Inflammatory macrophage treated with lipopolysaccharide for 1 hour (primary cell): ENCODE measurements at places on chromosomes 6 and 20.

GRCh38 chr6:42618686-42619085, 54.9 kb downstream of the UBR2 start:
- DNase-seq = no peak

DNA sequence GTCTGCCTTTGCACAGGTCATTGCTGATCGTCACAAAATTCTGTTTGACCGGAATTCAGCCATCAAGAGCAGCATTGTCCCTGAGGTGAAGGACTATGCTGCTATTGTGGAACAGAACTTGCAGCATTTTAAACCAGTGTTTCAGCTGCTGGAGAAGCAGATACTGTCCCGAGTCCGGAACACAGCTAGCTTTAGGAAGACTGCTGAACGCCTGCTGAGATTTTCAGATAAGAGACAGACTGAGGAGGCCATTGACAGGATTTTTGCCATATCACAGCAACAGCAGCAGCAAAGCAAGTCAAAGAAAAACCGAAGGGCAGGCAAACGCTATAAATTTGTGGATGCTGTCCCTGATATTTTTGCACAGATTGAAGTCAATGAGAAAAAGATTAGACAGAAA, 24.6 kb upstream of the CALHM6 start:
- no peak for DNase-seq

GRCh38 chr20:10800288-10800687, 126.5 kb upstream of the JAG1 start:
- no peak for DNase-seq

DNA sequence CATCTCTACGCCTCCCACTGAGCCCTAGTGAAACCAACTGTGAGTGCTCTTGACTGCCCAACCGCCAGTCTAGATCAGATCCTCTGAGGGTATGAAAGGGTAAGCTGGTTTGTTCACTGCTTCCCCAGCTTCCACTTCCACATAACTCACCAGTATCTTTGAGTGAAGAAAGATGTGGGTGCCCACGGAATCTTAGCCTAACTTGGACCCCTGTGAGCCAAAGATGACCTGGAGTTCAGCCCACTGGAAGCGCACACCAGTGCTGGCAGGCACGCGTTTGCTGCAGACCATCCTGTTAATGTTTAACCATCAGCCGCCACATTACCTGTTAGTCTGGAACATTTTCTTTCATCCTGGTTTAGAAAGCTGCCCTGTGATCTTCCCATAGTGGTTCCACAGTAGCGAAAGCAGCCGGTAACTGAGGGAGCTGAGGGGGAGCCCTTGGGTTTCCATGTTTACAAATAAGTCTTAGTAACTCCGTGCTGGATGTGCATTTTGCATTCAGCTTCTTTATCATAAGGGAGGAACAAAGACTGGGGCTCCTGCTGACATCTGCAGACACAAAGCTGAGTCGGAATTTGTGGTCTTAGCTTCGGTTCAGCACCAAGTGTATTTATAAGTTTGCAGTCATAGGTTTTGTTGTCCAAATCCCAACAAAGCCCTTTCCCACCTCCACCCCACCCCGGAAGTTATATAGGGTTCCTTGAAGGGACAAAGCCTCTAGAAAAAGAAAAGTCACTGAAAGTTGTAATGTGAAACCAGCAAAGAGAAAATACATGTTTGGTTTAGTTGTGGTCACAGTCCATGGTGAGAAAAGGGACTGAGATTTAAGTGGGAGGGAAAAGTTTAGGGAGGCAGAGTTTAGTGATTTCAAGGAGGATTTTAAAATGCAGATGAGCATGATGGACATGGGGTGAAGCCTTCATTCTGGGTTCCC, 71.0 kb downstream of the SSR1 start:
- no peak for DNase-seq

DNA sequence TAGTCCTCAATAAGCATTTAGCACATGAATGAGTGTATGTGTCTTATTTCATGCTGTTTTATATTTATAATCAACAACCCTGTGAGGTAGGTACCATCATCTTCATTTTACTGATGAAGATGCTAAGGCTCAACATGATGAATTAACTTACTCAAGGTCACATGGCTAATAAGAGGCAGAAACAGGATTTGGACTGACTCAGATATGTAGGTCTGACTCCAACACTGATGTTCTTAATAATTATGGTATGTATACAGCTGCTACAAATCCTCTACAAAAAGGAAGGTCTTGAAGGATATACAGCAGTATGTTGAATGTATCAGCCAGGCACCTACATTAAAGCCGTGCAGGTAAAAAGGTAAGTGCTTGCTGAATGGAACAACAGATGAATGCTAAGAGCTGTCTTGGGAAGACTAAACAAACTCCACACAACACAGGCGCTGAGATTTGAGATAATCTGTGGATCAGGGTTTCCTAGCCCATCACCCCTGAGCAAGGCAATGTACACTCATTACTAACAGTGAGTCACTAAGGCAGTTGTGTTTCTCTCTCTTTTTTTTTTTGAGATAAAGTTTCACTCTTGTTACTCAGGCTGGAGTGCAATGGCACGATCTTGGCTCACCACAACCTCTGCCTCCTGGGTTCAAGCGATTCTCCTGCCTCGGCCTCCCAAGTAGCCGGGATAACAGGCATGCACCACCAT, 31.9 kb downstream of the TTI1 start:
- no peak for DNase-seq

DNA sequence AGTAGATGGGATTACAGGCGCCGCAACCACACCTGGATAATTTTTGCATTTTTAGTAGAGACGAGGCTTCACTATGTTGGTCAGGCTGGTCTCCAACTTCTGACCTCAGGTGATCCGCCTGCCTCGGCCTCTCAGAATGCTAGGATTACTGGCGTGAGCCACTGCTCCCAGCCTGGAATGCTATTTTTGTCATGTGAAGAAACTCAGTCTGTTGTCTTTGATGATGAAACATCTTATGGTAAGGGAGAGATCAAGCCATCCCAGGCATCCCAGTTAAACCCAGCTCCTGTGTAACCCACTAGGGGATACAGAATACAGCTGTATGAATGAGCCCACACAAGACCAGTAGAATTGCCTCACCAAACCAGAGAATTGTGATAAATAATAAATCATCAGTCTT, 83.6 kb upstream of the RBM24 start:
- no peak for DNase-seq

GRCh38 chr6:170042596-170043118, 248.2 kb downstream of the DLL1 start:
- no peak for DNase-seq

DNA sequence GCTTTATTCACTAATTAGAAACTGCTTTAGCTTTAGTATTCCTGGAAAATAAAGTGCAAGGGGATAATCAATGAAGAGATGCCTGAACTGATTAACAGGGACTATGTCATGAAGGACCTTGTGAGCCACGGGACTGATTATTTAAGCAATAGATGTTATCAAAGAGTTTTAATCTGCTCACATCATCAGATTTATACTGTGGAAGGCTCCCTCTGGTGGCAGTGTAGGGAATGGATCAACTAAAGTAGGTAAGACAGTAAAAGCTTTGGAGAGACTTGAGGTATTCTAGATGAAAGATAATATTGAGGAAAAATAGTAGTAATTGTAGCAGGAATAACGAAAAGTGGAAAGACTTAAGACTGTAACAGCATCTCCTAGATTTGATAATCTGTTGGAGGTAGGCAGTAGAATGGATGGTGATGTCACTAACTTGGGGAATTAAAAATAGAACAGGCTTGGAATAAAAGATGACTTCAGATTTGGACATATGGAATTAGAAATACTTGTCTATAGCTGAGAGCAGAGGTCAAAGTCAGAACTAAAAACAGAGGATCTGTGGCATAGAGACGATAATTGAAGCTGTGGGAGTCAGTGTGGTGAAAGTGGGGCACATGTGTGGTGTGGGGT, 80.3 kb upstream of the HTR1E start:
- peak; percentile 52 for DNase-seq

DNA sequence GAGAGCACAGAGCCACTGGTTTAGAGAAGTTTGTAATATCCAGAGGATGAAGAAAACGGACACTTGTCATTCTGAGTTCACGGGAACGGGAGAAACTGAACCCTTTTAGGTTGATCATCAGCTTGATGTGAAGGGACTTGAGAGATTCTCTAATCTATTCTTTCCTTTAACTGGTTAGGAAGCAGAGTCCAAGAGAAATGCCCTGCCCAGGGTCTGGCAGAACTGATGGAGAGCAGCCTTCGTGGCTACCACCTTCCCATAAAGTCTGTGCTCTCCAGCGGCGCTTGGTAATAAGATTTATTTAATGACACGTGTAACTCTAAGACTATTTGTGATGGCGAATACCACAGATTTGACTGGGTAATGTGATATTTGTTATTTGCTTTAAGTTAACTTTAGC, 36.0 kb downstream of the E2F3 start:
- DNase-seq = no peak

DNA sequence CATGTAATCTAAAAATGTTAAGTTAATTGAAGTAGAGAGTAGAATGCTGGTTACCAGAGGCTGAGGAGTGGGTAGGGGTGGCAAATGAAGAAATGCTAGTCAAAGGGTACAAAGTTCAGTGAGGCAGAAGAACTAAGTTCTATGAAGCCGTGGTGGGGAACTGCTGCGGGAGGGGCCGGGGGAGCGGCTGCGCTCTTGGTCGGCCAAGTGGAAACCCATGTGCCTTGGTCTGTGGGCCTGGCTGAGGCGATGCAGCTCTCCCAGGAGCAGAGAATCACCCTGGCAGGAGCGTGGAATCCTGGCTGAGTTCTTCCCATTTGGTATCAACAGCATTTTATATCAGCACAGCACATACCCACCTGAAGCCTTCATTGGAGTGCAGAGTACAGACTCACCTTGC, 22.3 kb downstream of the TTLL2 start:
- DNase-seq = no peak

DNA sequence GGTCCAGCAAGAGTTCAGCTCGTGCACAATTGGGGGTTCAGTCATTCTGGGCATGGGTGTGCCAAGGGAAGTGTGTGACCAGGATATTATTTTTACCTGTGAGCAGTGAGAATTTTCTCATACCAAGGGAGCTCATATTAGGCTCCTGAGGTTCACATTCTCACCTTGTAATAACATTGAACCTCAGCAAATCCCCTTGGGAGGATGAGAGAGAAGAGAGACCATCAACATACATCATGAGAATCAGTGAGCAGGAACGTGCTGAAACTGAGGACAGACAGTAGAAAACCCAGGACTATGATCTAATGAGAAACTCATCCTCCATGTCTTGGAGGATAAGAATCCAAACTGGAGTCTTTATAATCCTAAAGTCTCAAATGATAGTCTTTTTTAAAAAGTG, 33.4 kb upstream of the XRN2 start:
- no peak for DNase-seq

GRCh38 chr6:142088858-142089216, 43.9 kb upstream of the GJE1 start:
- no peak for DNase-seq

DNA sequence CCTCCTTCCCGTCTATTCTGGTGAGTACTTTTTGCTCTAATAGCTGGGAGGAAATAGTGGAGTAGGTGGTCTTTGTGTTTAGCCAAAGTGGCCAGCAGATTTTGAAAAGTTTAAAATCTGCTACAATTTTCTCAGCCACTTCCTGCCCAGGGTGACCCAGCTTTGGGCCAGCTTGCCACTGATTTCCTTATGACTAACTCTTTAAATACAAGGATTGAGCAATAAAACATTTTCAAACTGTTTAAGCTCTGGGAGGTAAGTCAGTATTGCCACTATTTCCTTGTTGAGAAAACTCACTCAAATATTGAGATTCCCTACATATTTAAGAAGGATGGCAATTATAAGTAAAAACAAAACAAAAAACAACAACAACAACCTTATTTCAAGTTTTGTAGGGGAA, 54.5 kb downstream of the TRMT11 start:
- peak; percentile 47 for DNase-seq

DNA sequence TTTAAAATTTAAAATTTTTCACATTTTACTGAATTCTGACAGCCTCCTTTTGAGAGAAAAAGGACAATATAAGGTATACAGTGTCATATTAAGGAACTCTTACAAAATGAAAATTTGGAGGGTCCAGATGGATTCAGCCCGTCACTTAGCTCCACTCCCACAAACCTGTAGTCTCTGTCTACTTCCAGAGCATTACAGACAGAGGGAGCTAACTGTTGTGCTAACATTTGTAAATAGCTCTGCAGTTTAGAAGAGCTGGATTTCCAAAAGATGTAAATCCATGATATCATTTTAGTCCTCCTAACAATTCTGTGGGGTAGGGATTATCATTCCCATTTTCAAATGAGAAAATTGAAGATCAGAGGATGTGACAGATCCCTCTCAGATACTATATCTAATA, 16.1 kb upstream of the SERINC3 start:
- DNase-seq = no peak

- no peak for DNase-seq
Observed at GRCh38 chr20:4667836-4668235, 53.9 kb upstream of the PRND start.

GRCh38 chr6:149484733-149485700, at the start of gene ZC3H12D:
TSS of gene ZC3H12D (minus strand) at chr6:149485014. CDS start at chr6:149474543, 10,471 bp downstream.
- DNase-seq = peak; percentile 84

DNA sequence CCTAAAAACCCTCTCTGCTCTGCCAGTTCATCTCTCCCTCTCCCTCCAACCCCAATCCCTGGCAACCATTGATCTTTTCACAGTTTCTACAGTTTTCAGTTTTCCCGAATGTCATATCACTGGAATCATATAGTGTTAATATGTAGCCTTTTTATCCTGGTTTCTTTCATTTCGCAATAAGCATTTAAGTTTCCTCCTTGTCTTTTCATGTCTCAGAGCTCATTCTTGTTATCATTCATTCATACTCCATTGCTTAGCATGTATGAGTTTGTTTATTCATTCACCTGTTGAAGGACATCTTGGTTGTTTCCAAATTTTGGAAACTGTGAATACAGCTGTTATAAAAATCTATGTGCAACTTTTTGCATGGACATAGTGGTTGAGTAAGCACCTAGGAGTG, 5.5 kb upstream of the PCMTD2 start:
- no peak for DNase-seq

DNA sequence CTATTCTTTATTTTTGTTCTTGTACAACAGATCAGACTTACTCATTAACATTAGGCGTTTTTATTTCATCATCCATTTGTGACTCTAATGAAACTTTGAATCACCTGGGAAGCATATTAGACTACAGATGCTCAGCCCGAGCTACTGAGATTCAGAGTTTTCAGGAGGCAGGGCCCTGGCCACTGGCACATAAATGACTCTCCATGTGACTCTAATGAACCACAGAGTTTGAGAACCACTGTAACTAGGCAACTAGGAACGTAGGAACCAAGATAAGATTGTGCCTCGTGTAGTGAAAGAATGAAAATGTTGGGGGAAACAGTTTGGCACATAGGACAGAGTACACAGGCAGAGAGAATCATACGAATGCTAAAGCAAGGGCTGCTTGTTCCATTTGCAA, 405.9 kb upstream of the BTBD3 start:
- DNase-seq = no peak

DNA sequence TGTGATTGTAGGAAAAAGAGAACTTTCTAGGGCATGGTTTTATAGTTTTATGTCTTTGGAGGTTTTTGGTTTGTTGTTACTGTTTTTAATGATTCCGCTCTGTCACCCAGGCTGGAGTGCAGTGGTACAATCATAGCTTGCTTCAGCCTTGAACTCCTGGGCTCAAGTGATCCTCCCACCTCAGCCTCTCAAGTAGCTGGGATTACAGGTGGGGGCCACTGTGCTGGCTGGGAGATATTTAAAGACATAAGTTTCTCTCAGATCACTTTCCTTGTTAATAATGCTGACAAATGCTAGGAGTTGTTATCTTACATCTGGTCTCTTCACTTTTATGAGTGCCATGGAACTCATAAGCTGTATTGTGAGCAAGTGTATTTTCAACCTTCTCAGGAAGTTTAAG, 116.3 kb downstream of the SCAF8 start:
- DNase-seq = no peak
